Activated naive CD8-positive, alpha-beta T cell treated with anti-CD3 and anti-CD28 coated beads, Interleukin-2, amount 10 ng/mL, durations not matched to agents 7 days and 5 days (primary cell): ENCODE measurements at places on chromosomes 7 and 10.

DNA sequence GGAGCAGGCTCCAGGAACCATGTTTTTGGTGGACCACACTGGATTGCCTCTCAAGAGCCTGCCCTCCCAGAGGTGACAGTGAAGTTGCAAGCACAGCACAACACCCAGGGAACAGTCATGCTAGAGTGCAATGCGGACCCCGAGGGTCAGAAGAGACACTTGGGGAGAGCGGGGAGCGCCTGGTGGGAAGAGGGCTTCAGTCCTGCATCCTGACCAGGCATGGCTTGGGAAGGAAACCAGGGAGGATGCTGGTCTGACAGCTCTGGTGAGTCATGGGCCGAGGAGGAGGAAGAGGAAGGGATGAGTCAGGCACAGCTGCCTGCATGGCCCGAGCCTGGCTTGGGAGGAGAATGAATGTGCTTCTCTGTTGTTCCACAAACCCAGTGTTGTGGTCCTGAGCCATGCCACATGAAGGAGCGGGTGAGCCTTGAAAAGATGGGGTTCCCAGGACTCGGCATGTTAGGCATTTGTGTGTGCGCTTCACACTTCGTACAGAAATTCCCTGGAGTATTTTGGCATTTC lies 29.5 kb upstream of the ANKRD2 start:
- DNase-seq, result no peak
- H3K4me3 ChIP-seq, result no peak overlapping the region
- H3K27ac ChIP-seq, result no peak overlapping the region
- H3K27me3 ChIP-seq, result peaks cover 4% of the 10 kb centered on the region
- peaks cover 10% of the 10 kb centered on the region for H3K4me1 ChIP-seq

GRCh38 chr7:158111906-158112570 lies 475.6 kb downstream of the PTPRN2 start:
- no peaks in the 10 kb centered on the region for H3K27me3 ChIP-seq
- no peak overlapping the region for H3K4me3 ChIP-seq
- H3K4me1 ChIP-seq, result no peaks in the 10 kb centered on the region
- DNase-seq, result no peak
- H3K36me3 ChIP-seq, result no peaks in the 10 kb centered on the region
- no peak overlapping the region for H3K27ac ChIP-seq

GRCh38 chr7:147833557-147833956 lies 757.0 kb upstream of the C7orf33 start:
- H3K4me1 ChIP-seq, result no peaks in the 10 kb centered on the region
- DNase-seq, result no peak
- no peaks in the 10 kb centered on the region for H3K36me3 ChIP-seq
- H3K4me3 ChIP-seq, result no peak overlapping the region
- H3K27me3 ChIP-seq, result no peaks in the 10 kb centered on the region
- no peak overlapping the region for H3K27ac ChIP-seq

- H3K27me3 ChIP-seq, result no peaks in the 10 kb centered on the region
- H3K4me1 ChIP-seq, result no peaks in the 10 kb centered on the region
- H3K27ac ChIP-seq, result no peak overlapping the region
- DNase-seq, result no peak
- no peak overlapping the region for H3K4me3 ChIP-seq
These were observed 235.1 kb upstream of the CXCL12 start for GRCh38 chr10:44619975-44620374.

DNA sequence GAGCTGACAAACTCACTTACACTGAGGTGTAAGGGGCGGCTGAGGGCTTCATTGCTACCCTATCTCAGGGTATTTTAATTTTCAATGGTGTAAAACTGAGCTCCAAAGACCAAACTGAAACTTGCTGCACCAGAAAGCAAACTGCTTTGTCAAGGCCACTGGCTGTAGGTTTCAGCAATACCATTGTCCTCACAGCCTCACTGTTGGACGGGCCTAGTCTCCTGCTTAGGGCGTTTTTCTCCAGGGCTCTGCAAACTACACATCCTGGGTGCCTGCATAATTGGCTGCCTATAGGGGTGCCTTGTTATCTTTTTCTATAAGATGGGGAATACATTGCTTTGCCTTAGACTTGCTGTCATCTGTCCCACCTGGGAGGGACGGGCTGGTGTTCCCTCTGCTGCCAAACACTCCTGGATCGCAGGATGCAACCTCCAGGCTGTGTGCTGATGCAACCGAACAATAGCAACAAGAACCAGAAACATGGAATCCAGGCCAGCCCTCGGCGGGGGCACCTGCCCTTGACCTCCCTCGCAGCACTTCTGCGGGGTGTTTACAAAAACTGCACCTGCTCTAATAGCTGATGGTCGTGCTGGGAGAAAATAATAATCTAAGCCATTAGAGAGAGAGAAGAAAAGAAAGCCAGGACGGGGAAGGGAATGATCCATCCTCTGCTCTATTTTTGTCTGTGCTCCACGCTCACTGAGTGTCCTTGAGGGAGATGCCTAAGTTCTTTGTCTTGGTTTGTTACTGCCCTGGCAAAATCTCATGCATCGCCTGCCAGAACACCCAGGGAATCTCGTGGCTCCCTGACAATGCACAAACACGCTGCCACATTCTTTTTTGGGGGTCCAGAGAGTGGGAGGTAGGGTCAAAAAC lies 104.5 kb downstream of the GALNT17 start:
- DNase-seq, result no peak
- H3K27ac ChIP-seq, result no peak overlapping the region
- no peaks in the 10 kb centered on the region for H3K36me3 ChIP-seq

DNA sequence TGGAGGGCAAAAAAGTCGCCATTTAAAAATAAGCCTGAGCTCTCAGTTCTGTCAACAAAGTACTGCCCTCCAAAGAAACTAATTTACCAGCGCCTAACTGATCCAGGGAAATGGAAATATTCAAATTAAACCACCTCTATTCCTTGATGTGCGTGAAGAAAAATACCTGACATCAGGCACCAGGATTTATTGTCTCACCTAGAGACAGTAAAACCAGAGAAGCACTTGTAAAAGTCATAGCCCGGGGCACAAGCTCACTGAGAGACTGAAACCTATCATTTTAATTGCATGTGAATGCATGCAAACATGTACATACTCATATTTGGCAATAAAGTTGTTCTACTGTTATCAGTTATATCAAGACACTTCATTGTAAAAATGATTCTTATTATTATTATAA lies 147.3 kb upstream of the VSTM2A start:
- no peaks in the 10 kb centered on the region for H3K4me1 ChIP-seq
- no peak overlapping the region for H3K4me3 ChIP-seq
- no peak overlapping the region for H3K27ac ChIP-seq
- H3K36me3 ChIP-seq, result no peaks in the 10 kb centered on the region
- H3K27me3 ChIP-seq, result no peaks in the 10 kb centered on the region

DNA sequence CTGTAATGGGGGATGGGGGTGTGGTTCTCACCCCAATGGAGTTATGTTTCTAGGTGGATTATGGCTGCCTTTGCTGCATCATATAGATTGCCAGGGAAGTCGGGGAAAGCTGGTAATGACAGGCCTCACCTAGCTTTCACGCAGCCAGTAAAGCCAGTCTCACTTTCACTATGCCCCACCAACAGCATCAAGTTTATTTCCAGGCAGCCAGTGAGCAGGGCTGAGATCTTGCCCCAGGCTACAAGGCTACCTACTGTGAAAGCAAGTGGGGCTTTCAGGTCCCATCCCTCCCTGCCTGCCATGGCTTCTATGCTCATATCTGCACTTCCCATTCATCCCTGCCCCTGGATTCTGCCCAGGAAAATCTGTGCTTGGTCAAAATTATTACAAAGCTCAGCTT lies 61.7 kb upstream of the NXPH1 start:
- no peak overlapping the region for H3K27ac ChIP-seq
- H3K4me3 ChIP-seq, result no peak overlapping the region
- H3K36me3 ChIP-seq, result no peaks in the 10 kb centered on the region
- peaks cover 16% of the 10 kb centered on the region for H3K27me3 ChIP-seq

DNA sequence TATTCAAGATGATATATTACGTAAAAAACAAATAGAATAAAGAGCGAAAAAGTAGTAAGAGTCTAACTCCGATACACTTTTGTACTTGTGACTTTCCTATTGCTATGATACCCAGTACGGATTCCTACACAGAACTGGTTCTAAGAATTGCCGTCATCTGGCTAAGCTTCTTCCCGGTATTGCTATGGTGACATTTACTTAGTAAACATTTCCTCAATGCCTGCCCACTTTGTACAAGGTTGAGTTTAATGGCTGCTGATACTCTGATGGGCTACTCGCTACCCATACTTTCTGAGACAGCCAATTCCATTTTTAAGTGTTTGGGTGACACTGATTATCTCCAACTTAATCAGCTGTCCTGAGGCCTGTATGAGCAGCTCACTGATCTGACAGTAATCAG lies 55.6 kb downstream of the OSBPL3 start:
- H3K4me3 ChIP-seq, result peak overlapping the region; percentile 45
- no peak for DNase-seq
- H3K27ac ChIP-seq, result peak overlapping the region; percentile 24
- H3K36me3 ChIP-seq, result peaks cover 7% of the 10 kb centered on the region
- H3K4me1 ChIP-seq, result peaks cover 59% of the 10 kb centered on the region

DNA sequence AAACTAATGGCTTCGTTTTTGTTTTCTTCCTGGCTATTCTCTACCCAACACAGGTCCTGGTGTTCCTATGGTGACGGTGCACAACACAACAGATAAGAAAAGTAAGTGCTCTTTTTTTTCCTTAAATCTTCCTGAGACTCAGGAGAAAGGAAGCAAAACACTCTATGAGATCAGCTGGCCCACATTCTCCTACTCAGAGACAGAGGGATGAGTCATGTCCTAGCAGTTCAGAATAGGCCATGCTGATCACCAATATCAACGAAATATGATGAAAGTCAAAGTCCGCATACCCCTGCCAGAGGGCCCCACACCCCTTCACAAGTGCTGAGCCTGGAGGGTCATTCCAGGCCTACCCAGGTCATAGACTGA lies 149.2 kb downstream of the PAXIP1 start:
- H3K27ac ChIP-seq, result no peak overlapping the region
- no peak for DNase-seq
- no peaks in the 10 kb centered on the region for H3K4me1 ChIP-seq
- no peak overlapping the region for H3K4me3 ChIP-seq
- H3K36me3 ChIP-seq, result no peaks in the 10 kb centered on the region

GRCh38 chr7:142796001-142796500 lies 25.3 kb downstream of the PRSS2 start:
- no peaks in the 10 kb centered on the region for H3K27me3 ChIP-seq
- H3K27ac ChIP-seq, result peak overlapping the region; percentile 99
- peaks cover 63% of the 10 kb centered on the region for H3K36me3 ChIP-seq
- H3K4me1 ChIP-seq, result peaks cover 63% of the 10 kb centered on the region

DNA sequence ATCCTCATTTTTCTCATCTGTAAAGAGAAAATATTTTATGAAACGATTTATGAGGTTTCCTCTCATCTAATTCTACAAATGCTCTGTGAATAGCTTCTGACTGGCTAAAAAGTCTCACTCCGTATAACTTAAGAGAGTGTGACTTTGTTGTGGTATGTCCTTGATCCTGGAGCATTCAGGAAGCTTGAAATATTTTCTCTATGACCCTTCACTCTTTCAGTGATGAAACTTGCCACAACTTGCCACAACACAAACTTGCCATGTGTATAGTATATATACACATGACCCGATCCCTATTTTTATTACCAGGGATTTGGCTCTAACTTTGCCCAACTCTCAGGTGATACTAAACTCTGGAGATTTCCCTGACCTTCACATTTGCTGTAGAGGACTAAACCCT lies 74.1 kb downstream of the TES start:
- H3K27me3 ChIP-seq, result no peaks in the 10 kb centered on the region
- H3K36me3 ChIP-seq, result no peaks in the 10 kb centered on the region
- DNase-seq, result no peak
- H3K4me1 ChIP-seq, result peaks cover 2% of the 10 kb centered on the region
- H3K27ac ChIP-seq, result no peak overlapping the region
- H3K4me3 ChIP-seq, result no peak overlapping the region

GRCh38 chr10:129758207-129759021 lies 205.7 kb downstream of the EBF3 start:
- no peak overlapping the region for H3K4me3 ChIP-seq
- no peak overlapping the region for H3K27ac ChIP-seq
- H3K4me1 ChIP-seq, result peaks cover 6% of the 10 kb centered on the region
- peak; percentile 10 for DNase-seq
- H3K36me3 ChIP-seq, result peaks cover 2% of the 10 kb centered on the region
- H3K27me3 ChIP-seq, result no peaks in the 10 kb centered on the region
